NCI-H2107 (cell line): ENCODE measurements at places on chromosomes 1 and 21.
A peak's percentile ranks its signal among the peaks of the same experiment; 100 is the strongest.

DNA sequence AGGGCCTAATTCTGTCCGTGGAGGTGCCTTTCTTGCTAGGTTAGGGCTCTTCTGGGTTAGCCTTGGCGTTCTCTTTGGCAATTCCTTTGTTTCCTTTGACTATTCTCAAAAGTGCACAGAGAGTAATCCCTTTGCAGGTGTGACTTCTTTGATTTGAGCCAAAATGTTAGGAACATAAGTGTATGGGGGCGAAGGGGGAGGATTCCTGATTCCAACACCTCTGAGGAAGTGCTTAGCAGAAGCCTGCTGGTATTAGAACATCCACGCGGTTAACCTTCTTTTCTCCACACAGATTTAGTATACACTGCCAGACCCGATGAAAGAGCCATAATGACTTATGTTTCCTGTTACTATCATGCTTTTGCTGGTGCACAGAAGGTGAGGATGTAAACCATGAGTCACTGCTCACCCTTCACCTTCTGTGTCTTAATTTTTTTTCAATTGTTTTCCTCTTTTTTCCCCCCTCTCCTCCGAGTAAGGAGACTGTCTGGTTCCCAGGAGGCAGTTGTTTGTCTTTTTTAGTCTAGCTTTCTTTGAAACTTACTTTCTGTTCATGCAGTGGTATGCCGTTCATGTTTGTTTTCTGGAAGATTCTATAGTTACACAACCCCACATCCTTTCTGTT, 48.0 kb downstream of the ACTN2 start:
- DNase-seq: no peak

DNA sequence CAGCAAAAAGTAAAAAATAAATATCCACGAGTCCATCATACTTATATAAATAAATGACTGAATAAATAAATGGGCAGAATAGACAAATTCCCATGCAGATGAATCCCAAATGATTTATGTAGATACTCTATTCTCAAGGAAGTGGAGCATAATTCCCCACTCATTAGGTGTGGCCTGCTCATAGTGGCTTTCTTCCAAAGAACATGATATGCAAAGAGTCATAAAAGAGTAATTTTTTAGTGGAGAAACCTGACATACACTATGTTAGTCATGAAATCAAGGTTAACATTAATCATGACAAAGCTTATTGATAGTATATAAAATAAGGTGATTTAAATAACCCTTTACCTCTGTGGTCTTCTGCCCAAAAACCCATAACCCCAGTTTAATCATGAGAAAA, 298.9 kb downstream of the DPYD start:
- no peak for DNase-seq

GRCh38 chr21:37803101-37803651, 113.1 kb downstream of the KCNJ6 start:
- DNase-seq: no peak

- DNase-seq: peak; percentile 57
These were observed 16.6 kb downstream of the RHBG start for GRCh38 chr1:156385534-156386031.

GRCh38 chr1:19398309-19398760, 86.2 kb downstream of the SLC66A1 start:
- no peak for DNase-seq
